ENCODE measurements at places on chromosomes 3 and 15. TPM values are rescaled to one million over a fixed set of nuclear protein-coding genes. Genes with fewer than 3 reads are reported as not detected.

DNA sequence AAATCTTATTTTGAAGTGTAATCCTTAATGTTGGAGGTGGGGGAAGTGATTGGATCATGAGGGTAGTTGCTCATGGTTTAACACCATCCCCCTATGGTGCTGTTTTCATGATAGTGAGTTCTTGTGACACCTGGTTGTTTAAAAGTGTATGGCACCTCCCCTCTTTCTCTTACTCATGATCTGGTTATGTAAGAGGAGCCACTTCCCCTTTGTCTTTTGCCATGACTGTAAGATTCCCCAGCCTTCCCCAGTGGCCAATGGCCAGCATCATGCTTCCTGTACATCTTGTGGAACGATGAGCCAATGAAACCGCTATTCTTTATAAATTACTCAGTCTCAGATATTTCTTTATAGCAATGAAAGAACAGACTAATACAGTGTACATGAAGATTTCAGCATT, 39.8 kb upstream of the GMNC start:
- no peak for DNase-seq

DNA sequence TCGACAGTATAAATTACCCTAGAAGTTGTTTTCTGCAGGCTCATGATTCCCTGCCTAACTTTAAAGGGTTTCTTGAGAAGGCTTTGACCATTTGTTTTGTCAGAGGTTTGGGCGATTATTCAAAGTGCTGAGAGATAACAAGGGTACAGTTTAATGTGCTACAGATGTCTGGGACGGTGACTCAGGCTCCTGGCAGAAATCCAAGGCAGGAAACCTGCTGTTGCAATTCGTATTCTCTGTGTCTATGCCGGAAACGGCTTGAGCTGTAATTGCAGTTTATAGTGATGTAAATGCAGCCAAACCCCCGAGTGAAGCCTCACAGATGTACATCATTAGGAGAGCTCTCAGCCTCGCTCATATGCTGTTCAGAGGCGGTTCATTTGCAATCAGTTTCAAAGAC, 65.6 kb downstream of the SYNPR start:
- no peak for DNase-seq

DNA sequence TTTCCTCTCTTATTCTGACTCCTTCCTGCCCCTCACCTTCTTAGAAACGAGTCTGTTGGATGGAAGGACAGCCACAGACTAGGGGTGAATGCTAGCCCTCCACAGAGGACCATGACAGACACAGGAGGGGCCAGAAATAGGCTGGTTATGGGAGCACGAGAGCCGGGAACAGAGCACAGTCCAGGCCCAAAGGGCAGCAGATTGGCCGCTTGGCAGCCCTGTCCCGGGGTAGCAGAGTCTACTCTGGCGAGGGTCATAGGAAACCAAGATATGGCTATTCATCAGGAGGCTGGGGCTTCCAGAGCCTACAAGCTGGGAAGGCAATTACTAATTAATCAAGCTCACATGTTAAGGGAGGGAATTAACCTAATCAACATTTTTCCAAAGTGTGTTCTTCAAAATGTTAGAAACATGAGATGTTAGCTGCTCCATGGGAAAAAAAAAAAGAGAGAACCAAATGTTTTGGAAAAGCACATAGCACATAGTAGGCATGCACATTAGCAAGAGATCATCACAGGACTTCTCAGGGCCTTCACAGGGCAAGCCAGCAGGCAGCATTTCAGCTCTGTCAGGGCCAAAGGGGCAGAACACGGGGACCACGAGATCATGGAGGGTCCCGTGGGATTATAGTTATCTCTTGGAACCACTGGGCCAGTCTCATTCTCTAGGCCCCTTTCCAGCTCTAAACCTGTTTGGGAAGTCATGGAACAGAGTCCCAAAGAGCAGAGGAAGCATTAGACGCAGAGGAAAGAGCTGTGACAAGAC, 13.3 kb downstream of the SEMA3G start:
- no peak for DNase-seq

DNA sequence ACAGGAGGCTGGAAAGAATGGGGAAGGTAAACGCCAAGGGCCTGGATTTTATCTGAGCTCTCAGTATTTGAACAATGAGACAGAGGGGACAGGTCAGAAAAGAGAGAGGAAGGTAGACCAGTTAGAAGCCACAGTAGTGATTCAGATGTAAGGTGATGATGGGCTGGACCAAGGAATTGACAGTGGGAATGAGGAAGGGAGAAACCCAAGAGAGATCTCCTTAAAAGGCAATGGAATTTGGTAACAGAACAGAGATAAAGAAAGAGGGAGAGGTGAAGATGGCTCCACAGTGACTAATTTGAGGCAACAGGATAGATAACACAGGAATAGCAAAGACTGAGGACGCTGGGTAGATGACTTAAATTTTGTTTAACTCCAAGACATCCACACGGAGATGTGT, 11.4 kb upstream of the HEG1 start:
- no peak for DNase-seq

DNA sequence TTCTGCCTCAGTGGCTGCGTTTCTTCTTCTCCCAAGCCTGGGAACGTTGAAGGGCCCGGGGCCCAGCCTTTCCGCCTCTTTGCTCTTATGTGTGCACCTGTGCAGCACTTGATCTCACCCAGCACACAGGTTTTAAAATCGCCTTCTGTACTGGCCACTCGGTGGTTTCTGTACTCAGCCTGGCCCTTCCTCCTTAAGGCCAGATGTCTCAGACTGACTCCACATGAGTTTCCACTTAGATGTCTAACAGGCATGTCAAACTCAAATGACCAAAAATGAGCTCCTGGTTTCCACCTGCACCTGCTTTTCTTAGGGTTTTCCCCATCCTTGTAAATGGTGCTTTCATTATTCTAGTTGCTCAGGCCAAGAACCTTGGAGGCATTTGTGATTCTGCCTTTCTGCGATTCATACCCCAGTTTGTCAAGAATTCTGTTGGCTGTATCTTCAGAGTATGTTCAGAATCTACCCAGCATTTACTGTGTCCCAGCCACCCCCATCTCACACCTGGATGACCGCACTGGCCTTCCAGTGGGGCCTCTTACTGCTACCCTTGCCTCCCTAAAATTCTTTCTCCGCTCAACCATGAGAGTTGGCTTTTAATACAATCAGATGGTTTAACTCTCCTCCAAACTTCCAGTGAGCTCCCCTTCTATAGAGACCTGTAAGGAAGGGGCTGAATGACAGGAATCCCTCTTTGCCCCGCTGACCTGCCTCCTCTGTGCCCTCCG, 2.2 kb upstream of the TRAK1 start:
- no peak for DNase-seq

DNA sequence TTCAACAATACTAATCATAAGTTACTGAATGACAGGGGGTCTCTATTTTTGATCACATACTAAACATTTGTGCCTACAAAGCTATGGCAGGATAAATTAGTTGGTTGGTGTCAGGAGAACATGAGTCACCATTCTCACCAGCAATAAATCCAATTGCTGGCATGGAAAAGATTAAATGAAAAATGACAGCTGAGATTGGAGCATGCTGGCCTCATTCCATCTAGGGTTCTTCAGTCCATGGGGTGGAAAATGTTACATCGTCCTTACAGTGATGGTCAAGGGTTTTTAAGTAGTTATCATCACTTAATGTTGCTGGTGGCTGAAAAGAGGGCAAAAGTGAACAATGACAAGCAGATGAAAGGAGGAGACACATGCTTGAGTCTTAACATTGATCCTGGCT, 180.1 kb upstream of the BCL6 start:
- DNase-seq, result no peak

DNA sequence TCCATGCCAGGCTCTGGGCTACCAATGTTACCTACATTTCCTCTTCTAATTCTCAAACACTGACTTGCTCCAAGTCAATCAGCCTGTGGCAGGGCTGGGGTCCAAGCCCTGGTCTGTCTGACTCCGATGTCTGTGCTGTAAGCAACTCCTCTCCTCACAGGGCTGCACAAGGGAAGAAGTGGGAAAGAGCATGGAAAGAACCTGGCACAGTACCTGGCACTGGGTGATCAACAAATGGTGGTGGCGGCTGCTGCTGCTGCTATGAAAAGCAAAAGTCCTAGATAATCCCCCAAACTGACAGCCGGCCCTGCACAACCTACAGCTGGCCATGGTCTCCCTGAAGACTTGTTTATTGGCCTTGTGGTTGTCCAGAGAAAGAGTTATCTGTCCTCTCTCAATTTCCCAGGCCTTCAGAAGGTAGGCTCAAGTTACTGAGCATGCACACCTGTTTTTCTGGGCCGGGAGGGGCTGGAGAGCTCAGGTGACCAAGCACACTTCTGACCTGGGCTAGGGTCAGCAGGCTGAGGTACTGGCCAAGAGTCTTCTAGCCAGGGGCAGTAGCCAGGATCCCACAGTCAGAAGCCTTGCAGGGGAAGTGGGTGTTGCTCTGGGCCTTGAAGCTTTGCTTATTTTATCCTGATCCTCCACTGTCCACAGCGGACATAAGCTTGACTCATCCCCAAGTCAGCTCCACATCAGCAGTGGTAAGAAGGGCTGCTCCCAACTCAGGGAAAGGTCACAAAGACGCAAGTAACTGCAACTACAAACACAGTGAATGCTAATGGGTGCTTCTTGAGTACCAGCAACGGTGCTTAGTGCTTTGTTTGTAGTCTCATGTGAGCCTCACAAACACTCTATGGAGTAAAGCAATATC, 35.3 kb upstream of the KY start:
- no peak for DNase-seq

DNA sequence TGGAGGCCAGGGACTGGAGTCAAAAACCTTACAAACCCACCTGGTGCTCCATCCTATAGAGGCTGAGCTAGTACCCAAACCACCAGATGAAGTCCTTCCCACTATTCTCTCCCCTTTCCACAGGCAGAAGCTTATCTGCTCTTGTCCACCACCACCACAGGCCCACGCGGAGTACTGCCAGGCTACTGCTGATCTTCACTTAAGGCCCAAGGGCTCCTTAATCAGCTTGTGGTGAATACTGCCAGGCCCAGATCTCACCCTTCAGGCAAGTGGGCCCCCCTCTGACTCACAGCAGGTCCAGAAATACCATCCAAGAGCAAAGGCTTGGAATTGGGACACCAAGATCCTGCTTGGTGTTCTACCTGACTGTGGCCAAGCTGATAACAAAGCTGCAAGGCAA, 598.1 kb upstream of the CBLB start:
- DNase-seq, result no peak

- no peak for DNase-seq
Observed at GRCh38 chr3:156474560-156475389, 80.1 kb downstream of the SSR3 start.

- DNase-seq, result no peak
Observed at GRCh38 chr15:67738056-67738455, 87.3 kb upstream of the SKOR1 start.

- DNase-seq, result no peak
Observed at GRCh38 chr3:106124818-106125217, 256.0 kb upstream of the CBLB start.

DNA sequence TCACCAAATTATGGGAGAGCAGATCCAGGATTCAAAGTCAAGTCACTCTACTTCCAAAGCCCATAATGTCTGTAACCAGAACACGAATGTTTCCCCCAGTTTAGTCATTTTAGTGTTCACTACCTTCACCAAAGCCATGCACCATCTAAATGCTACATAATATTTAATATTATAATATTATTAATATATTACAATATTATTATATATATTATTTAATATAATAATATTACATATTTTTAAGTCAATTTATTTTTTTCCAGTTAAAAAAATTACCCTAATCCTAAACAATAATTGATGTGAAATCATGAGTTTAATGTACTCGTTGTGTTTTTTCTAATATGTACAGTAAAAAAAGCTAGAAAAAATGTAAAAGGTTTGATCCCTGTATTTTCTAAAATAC, 276.6 kb upstream of the TBL1XR1 start:
- DNase-seq, result no peak

DNA sequence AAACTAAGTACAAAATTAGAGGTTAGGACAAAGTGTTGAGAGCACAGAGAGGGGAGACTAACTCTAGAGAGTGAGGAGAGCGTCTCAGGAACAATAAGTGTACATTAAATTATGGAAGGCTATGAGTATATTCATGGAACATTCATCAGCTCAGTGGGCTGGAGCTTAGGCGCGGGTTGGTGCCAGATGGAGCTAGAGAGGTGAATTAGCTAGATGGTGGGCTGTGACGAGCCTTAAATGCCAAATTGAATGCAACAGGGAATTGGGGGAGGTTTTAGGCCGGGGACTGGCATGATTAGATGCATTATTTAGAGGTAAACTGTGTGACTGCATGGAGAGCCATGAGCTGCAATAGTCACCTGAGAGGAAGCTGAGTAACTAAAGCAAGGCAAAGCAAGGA, 97.1 kb downstream of the TMEM108 start:
- DNase-seq, result no peak

DNA sequence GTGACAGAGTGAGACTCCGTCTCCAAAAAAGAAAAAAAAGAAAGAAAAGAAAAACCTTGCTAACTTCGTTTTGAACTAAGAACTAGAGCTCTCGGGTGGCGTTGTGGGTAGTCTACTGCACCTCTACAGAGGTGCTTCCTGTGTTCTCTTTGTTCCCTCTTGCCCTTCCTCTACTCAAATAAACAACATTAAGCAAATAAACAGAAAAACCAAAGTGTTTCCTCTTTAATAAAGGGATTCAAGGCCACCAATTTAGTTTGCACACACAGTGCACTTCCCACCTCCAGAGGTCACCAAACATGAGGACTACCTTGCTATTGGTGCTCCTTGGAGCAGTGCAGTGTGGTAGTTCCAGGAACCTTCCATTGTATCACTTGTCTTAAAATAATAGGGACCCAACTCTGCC, 354.2 kb upstream of the TBL1XR1 start:
- no peak for DNase-seq

- no peak for DNase-seq
Observed at GRCh38 chr3:52846432-52846965, 11.7 kb upstream of the MUSTN1 start.

DNA sequence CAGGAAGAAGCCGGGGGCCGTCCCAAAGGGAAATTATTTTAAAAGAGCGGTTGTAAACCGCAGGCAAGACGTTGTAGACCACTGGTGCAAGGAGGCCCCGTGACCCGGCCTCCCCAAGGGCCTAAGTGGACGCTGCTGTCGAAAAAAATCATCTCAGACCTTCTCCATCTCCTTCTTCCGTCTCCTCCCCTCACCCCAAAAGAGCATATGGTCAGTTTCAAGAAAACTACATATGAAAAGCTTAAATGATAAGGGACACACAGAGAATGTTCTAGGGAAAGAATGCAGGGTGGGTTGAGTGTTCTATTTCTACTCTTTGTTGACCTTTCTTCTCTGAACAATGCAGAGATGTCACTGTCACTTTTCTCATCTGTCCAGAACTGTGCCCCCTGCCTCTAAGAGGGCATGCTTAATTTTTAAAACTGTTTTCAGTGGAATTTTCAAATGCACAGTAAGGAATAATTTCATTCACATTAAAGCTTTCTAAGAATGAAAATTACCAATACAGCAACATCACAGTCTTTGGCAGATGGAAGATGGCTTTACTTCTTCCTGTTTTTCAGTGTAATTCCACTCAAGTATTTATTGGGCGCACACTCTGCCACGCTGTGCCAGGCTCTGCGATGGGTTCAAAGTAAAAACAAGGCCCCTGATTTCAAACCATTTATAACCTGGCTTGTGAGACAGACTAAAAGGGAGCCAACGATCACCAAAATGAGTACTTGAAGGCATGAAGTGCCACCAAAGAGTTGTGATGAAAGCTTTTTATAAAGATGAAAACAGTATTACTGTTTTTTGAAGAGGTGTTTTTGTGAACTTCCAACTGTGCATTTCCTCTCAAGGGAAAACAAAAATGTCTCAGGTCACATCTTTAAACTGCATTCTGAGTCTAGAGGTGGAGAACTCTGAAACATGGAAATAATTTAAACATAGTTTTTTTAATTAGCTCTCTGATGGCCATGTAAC, 891 bp upstream of the TOP2B start:
- DNase-seq, result peak; percentile 37

The WWTR1 gene
- 1.6 TPM for total RNA-seq

The APBA2 gene
- 6.7 TPM for total RNA-seq

The ESYT3 gene
- total RNA-seq, result 0.09 TPM

The ECT2 gene
- total RNA-seq, result 39.0 TPM

The GPR171 gene
- total RNA-seq, result 20.6 TPM

The PLA2G4E gene
- total RNA-seq, result 0.05 TPM
